ENCODE measurements at places on chromosomes 1 and 21.
A peak's percentile ranks its signal among the peaks of the same experiment; 100 is the strongest.

DNA sequence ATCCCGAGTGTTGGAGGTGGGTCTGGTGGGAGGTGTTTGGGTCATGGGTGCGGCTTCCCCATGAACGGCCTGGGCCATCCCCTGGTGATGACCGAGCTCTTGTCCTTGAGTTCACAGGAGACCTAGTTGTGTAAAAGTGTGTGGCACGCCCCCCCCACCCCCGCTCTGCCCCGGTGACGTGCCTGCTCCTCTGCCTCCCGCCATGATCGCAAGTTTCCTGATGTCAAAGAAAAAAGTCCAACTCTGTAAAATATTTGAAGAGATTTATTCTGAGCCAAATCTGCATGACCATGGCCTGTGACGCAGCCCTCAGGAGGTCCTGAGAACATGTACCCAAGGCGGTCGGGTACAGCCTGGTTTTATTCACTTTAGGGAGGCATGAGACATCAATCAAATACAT is 125.1 kb upstream of the COL6A1 start:
- no peak for DNase-seq

DNA sequence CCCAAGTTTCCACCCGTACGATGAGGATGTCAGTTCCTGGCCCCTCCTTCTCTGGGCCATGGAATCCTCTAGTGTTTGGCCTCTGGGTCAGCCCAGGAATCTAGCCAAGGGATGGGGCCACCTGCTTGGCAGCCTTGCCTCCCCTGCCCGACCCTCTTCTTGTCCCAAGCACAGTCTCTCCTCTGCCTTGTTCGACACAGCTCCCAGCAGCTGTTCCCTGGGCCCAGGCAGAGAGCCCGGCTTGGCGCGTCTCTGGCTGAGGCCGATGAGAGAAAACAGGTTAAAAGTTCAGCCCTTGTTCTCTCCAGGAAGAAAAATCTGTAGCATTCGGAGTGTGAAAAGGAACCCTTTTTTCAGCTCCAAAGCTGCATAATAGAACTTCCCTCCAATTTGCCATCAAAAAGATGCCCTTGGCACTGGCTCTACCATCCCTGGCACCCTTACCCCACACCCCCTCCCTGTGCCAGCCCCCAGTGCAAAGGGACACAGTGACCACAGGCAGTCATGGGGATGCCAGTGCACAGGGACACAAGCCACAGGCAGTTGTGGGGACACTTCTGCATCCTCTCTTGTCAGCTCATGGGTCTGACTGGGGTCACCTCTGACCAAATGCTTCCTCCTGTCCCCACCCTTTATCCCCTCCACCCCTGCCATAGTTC is 68.4 kb downstream of the EPHB2 start:
- no peak for DNase-seq

DNA sequence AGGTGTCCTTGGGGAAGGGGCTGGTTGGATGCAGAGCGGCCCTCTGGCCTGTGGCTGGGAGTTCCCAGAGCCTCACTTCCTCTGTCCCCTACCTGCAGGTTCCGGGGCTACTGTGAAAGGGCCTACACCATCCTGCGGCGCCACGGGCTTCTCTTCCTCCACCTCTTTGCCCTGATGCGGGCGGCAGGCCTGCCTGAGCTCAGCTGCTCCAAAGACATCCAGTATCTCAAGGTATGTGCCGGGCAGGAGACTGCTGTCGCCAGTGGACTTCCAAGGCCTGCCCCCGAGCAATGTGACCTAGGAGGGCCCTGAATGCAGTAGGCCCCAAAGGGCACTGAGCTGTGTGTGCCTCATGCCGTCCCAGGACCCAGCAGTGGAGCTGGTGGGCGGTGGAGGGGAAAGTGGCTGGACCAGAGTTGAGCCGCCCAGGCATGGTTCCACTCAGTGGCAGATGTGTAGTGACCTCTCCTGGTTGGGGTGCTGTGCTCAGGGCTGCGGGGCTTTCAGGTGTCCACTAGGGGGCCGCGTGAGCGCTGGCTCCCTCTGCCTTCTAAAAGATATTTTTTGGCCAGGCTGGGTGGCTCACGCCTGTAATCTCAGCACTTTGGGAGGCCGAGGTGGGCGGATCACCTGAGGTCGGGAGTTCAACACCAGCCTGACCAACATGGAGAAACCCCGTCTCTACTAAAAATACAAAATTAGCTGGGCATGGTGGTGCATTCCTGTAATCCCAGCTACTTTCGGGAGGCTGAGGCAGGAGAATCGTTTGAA is 73.4 kb downstream of the PIK3CD start:
- no peak for DNase-seq

- no peak for DNase-seq
Observed at GRCh38 chr21:46097336-46098293, at the start of gene COL6A2. Gene COL6A2 (plus strand): TSS chr21:46098112.

- no peak for DNase-seq
Observed at GRCh38 chr1:152582647-152583046, 2.3 kb upstream of the LCE3D start.

DNA sequence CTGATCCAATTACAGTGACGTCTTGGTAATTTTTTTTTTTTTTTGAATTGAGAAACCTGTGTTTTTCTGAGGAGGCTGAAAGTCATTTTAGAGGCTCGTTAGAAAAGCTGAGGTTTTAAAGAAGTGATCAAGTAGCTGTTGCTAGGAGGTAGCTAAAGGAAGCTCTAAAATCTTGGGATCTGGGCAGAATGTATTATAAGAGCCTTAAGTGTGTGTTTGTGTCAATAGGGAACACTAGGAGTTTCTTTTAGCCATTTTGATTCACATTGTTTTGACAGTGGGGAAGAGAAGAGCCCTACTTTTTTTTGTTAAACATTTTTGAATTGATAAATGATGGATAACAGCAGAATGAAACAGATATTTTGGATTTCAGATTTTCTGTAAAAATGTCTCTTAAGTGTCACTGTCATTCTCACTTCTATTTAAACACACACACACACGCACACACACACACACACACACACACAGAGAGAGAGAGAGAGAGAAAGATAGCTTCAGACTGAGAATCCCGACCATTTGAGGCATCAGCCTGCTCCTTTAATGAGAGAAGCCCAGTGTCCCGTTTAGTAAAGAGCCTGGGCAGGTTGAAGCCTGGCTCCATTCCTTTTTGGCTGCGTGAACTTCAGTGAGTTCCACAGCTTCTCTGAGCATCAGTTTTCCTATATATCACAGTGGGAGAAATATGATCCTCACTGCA is 79.1 kb upstream of the GPR88 start:
- DNase-seq = no peak

GRCh38 chr1:78291872-78292271 is 198.9 kb upstream of the PTGFR start:
- DNase-seq = no peak

- no peak for DNase-seq
Observed at GRCh38 chr21:45269861-45270260, 17.8 kb downstream of the POFUT2 start.

DNA sequence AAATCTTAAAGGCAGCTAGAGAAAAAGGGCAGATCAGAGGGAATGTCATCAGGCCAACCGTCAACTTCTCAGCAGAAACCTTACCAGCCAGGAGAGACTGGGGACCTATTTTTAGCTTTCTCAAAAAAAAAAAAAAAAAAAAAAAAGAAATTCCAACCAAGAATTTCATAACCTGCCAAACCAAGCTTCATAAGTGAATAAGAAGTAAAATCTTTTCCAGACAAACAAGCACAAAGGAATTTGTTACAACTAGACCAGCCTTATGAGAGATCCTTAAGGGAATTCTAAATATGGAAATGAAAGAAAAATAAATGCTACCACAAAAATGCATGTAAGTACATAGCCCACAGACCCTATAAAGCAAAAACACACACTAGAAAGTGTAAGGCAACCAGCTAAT is 267.7 kb downstream of the AKT3 start:
- no peak for DNase-seq

DNA sequence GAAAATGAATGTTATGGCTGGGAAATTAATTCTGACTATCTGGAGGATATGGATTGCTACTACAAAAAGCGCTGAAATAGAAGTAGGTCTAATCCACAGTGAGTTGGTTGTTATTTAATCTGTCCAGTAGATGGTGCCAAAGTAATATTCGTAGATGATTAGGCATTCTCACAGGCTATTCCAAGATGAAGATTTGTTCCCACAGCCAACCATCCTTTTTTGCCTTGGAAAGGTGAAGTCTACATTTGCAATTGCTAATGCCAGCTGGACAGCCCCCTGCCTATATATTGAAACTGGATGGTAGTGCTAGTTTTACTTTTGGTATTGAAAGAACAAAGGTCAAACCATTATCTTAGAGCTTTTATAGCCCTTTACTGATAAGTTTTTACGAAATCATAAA is 43.8 kb downstream of the RBM11 start:
- no peak for DNase-seq

GRCh38 chr1:10867138-10867721 is 70.8 kb upstream of the CASZ1 start:
- peak; percentile 43 for DNase-seq

DNA sequence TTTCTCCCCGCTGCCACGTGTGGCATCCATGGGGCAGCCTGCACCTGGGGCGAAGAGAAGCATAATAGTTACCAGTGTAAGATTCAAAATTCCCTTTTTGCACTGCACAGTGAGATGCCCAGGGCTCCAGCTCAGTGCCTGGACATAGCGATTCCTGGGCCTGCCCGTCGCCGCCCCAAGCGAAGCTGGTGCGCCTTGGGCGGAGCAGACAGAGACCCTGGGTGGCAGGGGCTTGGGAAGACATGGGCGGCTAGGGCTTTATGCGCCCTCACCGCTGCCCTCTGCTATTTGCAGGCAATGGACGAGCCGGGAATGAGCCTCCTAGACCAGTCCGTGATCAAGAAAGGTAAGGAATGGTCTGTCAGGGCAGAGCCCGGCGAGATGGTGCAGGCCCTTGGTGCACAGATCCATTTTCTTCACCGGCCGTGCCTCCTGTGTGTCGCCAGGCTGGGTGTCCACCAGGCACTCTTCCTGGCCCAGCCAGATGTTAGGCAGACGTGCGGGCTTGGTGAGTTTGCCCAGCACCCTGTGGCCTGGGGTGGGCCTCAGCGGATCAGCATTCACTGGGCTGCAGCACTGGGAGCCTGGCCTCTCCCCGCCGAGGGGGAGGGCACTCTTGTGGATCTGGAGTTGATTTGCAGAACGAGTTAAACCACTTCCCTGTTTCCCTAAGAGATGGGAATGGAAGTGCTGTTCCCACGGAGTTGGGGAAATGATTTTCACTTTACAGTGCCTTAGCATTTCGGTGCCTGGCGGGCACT is 1.7 kb downstream of the TFAP2E start:
- DNase-seq = no peak

Data from DMS79 (cell line).